ENCODE measurements at places on chromosomes 3 and 15. TPM values are rescaled to one million over a fixed set of nuclear protein-coding genes. Genes with fewer than 3 reads are reported as not detected.

- no peak for DNase-seq
Measured at GRCh38 chr3:185866555-185866954, 41.7 kb upstream of the IGF2BP2 start.

CD200R1 gene
- 0.53 TPM for polyA plus RNA-seq

- DNase-seq: no peak
Measured at GRCh38 chr3:52245322-52246263, at the start of gene PPM1M. PPM1M (plus strand) TSS chr3:52245759; CDS start chr3:52245825, 66 bp downstream.

- no peak for DNase-seq
Measured at GRCh38 chr3:159237226-159237625, 435.4 kb downstream of the MFSD1 start.

GRCh38 chr3:172892158-172892557 lies 141.6 kb downstream of the ECT2 start:
- no peak for DNase-seq

DNA sequence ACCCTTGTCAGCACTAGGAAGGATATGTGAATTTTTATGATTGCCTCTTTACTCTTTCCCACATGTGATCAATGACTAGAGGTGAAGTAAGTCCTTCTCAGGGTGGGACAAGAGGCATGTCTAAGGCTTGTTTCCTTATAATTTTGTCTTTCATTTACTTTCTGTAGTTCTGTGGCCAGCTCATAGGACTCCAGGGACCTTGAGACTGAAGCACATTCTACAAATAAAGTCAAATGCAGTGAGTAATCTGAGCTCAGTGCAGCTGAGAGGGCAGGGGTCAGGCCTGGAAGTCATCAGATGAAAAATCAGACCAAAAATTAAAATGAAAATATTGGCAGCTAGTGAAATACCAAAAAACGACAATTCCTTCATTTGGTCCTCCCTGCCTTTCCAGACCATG lies 424.7 kb upstream of the THBS1 start:
- DNase-seq: no peak

GRCh38 chr3:152298393-152299248 lies 29.9 kb downstream of the MBNL1 start:
- DNase-seq: peak; percentile 81

TMEM39A gene
- 60.3 TPM for polyA plus RNA-seq

DNA sequence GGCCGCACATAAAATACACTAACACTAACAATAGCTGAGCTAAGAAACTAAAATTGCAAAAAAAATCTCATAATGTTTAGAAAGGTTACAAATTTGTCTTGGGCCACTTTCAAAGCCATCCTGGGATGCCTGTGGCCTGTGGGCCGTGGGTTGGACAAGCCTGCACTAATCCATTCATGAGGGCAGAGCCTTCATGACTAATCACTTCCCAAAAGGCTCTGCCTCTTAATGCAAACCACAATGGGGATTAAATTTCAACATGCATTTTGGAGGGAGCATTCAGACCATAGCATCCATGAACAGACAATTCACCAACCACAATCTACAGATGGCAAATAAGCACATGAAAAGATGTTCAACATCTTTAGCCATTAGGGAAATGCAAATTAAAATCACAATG lies 128.2 kb downstream of the SUCLG2 start:
- no peak for DNase-seq

CADPS gene
- polyA plus RNA-seq: 5.0 TPM

DNA sequence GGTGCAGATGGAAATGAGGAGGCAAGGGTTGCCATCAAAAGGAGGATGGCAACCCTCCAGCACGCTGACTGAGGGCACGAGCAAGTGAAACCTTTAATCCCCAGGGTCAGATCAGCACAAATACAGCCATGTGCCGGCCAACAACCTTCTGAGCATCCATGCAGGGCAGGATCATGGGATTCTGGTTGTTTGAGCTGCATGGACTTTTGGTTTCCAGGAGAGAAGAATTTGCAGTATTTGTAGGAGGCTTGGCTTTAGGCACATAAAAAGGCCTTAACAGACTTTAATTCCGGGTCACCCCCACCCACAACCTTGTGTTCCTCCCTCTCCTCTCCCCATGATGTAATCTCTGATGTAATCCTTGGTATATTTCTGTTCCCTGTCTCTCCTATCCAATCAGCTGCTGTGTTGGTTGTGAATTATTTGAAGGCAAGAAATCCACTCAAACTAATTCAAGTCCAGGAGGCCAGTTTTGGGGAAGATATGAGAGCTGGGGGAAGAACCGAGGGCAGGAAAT lies 254.3 kb downstream of the SHQ1 start:
- DNase-seq: no peak

GRCh38 chr15:98304371-98304770 lies 343.9 kb downstream of the ARRDC4 start:
- DNase-seq: no peak
